ENCODE measurements at places on chromosomes 3 and 15. TPM values are rescaled to one million over a fixed set of nuclear protein-coding genes. Genes with fewer than 3 reads are reported as not detected.

The SCN11A gene
- total RNA-seq = under 0.01 TPM

The GRK7 gene
- total RNA-seq = 0.05 TPM

DNA sequence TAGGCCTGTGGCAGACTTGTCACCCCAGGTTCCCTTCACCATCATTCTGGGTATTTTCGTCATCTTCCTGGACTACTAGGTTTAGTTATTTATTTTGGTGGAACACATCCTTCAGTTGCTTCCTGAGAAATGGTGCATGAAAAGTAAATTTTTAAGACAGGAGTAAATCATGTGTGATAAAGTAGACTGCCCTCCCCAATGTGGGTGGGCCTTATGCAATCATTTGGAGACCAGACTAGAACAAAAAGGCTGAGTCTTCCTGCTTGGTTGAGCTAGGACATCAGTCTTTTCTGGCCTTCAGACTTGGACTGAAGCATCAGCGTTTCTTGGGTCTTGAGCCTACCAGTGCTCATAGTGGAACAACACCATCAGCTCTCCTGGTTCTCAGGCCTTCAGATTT is 50.7 kb upstream of the SLC2A2 start:
- DNase-seq = no peak

DNA sequence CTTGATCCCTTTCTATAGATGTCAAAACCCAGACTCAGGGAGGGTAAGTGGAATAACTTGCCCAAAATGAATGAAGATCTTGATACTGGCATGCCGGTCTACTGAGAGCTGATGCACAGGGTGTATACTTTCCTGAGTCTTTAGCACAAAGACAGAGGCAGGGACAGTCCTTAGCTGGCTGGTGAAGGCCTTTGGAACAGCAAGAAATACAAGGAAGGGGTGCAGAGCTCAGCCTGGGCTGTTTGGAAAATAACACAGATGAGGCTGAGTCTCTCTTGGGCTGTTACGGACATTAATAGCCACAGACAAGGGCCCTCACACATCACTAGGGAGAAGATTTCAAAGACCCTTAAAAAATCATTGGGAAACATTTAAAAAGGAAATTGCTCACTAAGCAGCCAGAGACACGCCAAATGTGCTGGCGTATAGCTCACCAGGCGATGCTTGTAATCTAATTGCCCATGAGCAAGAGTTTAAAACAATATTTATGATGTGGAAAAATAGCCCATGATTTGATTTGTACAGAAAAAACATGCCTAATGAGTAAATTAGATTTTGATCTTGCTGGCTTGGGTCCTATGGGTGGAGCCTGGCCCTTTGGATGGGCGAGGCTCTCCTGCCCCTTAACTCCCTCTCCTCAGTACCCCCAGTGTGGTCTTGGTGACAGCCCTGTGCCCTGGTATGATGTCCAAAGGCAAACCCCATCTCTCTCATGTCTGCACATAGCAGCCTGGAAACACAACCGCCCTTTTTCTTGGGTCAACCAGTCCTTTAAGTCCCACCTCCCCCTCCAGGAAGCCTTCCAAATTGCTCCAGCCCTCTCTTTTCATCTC is 81.8 kb upstream of the MRPS22 start:
- DNase-seq = no peak

- DNase-seq = peak; percentile 62
These were observed 301.0 kb upstream of the UMPS start for GRCh38 chr3:124429129-124429815.

DNA sequence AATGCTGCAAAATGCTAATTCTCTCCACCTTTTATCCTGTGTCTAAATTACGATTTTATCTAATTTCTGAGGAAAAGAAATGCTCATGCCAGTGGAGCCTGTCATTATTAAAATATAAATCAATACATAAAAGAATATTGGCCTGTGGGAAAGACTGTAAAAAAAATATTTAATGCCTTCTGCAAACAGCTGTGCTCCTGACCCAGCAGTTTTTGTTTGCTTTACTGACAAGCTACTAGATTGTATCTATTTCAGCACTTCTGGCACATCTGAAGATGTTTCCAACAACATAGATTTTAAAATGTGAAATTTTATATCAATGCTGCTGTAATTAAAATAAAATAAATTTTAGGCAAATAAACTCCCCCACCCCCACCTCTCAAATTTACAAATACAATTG is 493.6 kb upstream of the AGTR1 start:
- no peak for DNase-seq

DNA sequence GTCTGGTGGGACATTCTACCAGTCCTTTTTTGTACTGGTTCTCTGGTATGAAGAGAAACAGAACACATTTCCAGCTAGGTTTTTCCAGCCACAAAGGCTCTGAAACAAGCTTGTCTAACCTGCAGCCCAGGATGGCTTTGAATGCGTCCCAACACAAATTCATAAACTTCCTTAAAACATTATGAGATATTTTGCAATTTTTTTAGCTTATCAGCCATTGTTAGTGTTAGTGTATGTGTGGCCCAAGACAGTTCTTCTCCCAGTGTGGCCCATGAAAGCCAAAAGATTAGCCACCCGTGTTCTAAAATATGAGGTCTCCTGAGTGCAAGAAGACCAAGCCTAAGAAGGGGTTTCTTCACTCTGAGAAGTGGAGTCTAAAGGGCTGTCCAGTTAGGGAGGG is 18.4 kb upstream of the TIMP4 start:
- DNase-seq = no peak

DNA sequence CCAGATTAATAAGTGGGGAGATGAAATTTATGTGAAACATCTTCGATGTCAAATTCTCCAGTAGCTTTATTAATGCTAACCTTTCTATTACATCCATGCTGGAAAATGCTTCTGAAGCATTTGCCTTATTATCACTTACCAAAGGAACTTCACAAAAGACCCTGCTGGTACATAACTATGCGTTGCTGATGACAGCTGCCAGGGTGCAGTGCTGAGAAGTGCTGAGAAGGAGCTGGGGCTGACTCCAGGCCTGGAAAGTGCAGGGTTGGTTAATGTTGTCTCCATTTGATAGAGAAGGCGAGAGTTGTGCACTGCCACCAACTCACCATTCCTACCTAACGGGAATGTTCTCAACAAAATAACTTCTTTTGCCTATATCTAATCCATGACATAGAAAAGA is 736.0 kb upstream of the NR2F2 start:
- DNase-seq = no peak

- peak; percentile 21 for DNase-seq
These were observed 52.9 kb downstream of the BSN start for GRCh38 chr3:49607105-49607591.

Data from renal cortical epithelial cell (primary cell).